ENCODE measurements at places on chromosomes 5 and 9. TPM values are rescaled to one million over a fixed set of nuclear protein-coding genes. Genes with fewer than 3 reads are reported as not detected.

GRCh38 chr5:74009502-74009901 is 383.5 kb downstream of the ARHGEF28 start:
- no peak for DNase-seq

DNA sequence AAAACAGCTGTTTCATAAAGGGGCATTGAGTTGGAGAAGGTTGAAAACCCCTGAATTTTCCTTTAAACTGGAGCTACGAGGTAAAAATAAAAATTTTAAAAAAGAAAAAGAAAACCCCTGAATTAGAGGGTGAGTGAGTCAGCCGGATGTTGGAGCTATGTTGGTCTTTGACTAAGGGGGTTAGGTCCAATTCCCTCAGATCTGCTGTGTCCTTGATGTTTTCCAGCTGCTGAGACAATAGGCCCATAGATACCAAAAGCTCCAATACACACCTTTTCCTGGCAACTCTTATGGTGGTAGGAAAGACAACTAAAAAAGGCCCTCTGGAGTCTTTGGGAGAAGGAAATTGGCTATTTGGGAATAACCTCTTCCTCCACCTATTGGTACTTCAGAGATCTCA is 79.4 kb upstream of the SAP30L start:
- no peak for DNase-seq

DNA sequence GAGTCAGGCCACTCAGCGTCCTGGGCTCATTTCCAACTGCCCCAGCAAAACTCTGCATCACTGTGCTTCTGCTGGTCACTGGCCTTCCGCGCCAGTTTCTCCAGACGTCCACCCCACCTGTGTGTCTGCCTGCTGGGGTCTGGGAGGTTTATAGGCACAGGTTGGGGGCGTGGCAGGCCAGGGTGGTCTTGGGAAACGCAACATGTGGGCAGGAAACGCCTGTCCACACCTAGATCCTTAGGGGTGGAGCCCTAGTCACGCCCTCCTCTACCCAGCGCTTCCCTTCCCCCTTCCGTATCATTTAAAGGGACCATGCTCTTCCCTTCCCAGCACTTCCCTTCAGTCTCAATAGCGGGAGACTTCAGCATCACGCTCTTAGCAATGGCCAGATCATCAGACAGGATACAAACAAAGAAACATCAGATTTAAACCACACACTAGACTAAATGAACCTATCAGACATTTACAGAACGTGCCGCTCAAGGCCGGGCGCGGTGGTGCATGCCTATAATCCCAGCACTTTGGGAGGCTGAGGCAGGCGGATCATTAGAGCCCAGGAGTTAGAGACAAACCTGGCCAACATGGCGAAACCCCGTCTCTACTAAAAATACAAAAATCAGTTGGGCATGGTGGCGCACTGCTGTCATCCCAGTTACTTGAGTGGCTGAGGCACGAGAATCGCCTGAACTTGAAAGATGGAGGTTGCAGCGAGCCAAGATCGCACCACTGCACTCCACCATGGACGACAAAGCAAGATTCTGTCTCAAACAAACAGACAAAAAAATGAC is 11.8 kb upstream of the BTNL9 start:
- no peak for DNase-seq

DNA sequence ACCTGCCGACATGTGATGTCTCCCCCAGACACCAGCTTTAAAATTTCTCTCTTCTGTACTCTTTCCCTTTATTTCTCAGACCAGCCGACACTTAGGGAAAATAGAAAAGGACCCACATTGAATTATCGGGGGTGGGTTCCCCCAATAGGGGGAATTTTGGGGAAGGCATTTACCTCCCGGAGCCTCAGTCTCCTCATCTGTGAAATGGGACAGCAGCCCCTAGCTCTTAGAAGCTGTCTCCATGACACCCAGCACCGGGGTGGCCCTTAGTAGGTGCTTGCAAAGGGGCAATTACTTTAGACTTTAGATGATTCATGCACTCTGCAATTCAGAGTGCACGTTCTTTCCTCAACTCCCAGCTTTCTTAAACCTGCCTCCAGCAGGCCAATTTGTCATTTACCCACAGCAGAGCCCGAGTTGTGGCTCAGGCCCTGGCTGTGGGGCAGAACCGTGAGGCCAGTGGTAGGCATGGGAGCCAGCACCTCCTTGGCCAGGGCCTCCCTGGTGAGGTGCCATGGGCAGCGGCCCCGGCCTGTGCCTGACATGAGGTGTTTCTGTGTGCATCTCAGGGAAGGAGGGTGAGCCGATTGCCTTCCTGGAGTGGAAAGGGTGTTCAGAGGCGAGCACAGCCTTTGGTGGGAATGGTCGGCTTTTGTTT is 51.7 kb downstream of the SH3PXD2B start:
- no peak for DNase-seq

DNA sequence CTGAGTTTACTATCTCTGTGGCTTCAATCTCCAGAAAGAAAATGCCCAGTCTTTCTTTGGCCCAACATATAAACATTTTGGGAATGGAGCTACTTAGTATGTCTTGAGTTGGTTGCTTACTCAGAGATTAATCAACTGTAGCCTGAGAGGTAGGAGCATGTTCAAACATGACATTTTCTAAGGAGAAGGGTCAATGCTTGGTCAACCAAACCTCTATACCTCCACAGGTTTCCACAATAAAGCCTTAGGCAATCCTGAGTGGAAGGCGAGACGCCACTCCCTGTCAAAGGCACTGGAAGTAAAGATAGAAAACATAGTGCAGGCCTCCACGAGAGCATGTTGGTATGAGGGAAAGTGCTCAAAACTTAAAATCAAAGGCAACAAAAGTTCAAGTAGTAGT is 411.4 kb downstream of the KCTD16 start:
- DNase-seq = no peak

The ASS1 gene
- 76.7 TPM for total RNA-seq

The PCDHGB2 gene
- 2.3 TPM for total RNA-seq

The NR2F1 gene
- 69.1 TPM for total RNA-seq

The OR1J2 gene
- total RNA-seq = not detected

Measured in left lung (tissue), 14 donors.